ENCODE measurements at places on chromosomes 2 and 18.

DNA sequence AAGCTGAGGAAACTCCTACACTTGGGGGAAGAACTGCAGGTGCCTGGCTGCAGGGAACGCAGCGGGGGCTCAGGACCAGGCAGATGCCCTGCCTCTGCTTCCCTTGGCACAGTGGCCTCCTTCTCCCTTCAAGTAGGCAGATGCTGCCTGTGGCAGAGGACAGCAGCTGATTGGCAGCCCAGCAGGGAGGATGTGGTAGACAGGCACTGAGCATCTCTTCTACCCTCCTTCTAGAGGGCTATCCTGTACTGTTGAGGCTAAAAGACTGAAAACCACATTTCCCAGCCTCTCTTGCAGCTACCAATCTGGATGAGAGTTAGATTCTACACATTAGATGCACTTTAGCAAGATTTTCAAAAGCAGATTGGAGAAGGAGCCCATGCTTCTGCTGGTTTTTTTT is 105.7 kb downstream of the MSH2 start:
- no peak for DNase-seq

DNA sequence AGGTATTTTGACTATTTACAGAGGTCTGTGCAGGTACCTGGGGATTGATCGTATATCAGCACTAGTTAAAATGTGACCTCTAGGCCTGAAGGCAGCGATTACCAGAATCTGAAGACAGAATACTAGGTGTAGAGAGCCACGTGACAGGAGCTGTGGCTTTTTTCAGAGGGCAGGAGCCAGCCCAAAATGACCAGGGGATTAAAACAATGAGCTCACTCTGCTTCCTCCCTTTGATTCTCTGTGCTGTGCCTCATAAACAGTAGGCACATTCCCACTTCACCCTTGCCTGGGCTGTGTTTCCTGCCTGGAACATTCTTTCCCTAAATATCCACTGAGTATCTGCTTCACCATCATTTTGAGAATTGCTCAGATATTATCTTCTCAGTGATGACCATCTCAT is 15.2 kb downstream of the ITGAV start:
- no peak for DNase-seq

GRCh38 chr18:50742952-50743351 is 76.9 kb downstream of the MRO start:
- no peak for DNase-seq

DNA sequence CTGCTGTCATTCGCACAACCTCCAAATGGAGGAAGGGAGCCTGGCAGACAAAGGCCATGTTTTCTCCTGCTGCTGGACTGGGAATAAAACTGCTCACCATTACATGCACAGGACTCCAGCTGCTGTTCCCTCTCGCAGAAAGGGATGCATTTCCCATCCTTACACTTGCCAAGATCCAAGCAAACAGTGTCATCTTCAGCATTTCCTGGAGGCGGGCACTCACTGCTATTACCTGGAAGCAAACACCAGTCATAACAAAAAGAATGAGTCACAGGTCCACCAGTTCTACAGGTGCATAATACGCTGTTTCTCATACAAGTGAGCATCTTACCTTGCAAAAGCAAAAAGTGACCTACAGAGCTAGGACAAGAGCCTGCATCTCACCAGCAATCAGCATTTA is 22.7 kb downstream of the IAH1 start:
- no peak for DNase-seq

DNA sequence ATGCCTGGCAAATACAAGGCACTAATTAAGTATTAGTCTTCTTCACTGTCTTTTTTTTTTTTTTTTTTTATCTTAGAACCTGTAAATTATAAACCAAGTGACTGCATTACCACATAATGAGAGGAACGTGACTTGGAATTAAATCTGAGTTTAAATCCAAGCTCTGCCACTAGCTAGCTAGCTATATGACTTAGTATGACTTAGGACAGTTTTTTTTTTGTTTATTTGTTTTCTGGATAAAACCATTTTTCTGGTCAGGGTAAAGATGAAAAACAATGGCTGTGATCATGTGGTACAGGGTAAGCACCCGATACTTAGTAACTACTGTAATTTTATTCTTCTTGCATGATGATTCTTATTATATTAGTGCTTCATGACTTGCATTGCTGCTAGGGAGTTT is 191.8 kb upstream of the LRRTM1 start:
- no peak for DNase-seq

DNA sequence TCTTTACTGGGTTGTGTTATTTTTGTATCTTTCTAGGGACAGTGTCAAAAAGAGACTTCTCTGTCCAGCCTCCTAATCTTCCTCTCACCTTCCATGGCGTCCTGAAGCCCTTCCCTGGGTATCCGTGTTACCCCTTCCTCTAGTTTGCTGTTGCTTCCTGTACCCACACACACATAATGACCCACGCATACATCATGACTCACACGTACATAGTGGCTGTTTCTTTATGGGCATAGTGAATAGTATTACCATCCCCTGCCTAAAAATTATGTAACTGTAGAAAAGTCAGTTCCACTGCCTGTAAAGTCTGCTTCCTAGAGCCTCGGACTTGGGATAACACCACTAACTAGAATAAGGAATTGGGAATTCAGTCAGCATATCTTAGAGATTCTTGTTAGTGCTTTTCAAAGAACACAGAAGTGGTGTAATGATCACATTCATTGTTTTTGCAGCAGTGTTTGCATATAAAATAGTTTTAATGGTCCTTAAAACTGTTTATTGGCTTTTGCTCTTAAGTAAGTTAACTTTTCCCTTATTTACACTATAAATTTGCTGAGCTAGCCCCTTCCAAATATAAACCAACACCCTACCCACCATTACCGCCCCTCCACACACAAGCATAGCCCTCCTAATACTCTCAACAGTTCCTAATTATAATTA is 308.4 kb upstream of the RAB12 start:
- no peak for DNase-seq

GRCh38 chr18:35158728-35159450 is 81.9 kb upstream of the ZNF397 start:
- DNase-seq = no peak

GRCh38 chr2:120312860-120313694 is 32.9 kb upstream of the INHBB start:
- peak; percentile 75 for DNase-seq

Data from stimulated activated CD4-positive, alpha-beta T cell treated with anti-CD3 and anti-CD28 coated beads, Interleukin-4, amount 100 ng/mL, for 4 hours (primary cell).